ENCODE measurements at places on chromosomes 6 and 20.
A peak's percentile ranks its signal among the peaks of the same experiment; 100 is the strongest.

- DNase-seq: no peak
Measured at GRCh38 chr20:48287021-48287494, 501.8 kb upstream of the SULF2 start.

DNA sequence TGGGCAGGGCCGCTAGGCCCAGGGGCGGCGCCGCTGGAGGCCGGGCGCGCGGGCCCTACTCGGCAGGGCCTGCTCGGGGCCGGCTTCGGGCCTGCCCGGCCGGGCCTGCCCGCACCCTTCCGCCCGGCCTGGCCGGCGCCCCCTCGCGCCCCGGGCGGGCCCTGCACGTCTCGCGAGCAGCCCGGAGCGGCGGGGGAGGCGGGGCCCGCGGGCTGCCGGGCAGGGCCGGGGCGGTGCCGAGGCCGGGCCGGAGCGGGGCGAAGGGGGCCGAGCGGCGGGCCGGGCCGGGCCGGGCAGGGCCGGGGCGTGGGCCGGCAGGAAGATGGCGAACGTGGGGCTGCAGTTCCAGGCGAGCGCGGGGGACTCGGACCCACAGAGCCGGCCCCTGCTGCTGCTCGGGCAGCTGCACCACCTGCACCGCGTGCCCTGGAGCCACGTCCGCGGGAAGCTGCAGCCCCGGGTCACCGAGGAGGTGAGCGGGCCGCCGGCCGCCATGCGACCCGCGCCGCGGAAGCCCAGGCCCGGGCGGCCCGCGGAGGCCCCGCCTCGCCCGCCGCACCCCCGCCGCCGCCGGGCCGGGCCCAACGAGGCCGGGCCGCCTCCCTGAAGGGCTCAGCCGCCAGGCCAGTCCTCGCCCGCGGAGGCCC is at the start of gene NPEPL1:
NPEPL1 (plus strand) TSS at position 222 of the 647 bp plus-strand sequence; CDS start at position 323, 101 bp downstream.
- DNase-seq: peak; percentile 32

DNA sequence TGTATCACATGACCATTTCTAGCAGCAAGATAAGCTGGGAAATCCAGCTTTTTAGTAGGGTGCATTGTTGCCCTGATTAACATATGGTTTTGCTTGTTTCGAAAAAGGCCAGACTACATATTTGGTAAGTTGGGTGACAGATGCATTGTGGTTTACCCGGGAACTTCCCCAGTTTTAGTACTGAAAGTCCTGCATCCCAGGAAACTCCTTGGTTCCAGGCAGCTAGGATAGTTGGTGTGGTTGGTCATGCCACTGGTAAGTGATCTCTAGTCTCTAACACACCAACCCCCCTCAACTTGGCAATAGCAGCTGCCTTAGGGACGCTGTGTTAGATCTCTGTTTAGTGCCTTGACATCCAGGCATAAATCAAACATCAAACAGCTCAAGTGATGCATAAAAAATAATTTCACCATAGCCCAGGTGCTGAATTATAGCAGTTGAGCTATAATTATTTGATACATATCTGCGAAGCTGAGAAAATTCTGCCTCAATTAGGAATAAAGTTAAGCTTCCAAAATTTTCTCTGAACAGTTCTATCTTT is 216.5 kb downstream of the TFAP2C start:
- DNase-seq: no peak

DNA sequence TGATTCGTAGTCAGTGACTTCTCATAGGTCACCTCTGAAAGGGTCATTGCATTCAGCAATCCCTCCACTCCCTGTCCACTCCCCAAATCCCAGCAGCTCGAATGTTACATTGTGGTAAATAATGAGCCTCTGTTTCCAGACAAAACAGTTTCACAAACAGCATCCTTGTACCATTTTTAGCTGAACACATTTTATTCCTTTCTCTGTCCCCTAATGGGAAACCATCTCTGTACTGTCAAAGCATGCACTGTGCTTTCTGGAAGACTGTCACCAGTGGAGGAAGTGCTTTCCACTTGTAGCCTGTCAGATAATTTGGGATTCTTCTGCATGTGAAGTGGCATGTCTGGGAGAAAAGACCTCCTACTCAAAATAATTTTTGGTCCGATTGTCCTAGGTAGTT is 82.0 kb downstream of the SLC35F1 start:
- DNase-seq: no peak

- no peak for DNase-seq
Measured at GRCh38 chr6:169163411-169163901, 90.2 kb downstream of the THBS2 start.

DNA sequence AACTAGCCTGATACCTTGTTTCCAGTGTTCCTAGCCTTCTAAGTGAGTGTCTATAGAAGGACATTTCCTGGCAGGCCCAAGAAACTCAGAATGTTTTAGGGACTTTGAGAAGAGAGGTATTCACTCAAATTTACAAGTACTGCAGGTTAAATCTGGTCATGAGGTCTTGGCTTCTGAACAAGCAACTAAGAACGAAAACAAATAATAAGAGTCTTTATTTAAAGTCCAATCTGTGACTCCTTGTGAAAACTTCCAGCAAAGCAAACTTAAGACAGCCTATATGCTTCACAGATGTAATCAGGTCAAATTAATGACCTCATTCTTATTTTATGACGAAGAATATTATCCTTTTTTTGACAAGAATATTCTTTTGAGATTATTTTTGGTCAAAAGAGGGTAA is 79.4 kb upstream of the PRSS16 start:
- no peak for DNase-seq

DNA sequence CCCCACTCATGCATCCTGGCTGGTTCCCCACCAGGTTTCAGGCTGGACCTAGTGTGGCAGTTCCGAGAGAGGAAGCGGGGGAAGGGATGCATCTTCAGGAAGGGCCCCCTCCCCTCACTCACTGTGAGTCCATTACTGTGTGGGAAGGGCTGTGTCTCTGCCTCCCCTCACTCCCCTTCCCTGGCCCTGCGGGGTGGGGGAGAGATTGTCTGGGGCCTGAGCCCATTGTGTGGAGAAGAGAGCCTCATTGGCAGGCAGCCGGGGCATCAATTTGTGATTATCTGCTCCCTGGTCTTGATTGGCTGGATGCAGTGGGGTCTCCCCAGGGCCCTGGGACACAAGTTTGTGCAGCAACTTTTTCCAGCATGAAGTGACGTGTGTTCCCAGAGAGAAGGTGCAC is 4.1 kb upstream of the MYT1 start:
- no peak for DNase-seq
